ENCODE measurements at places on chromosomes 1 and 21.

GRCh38 chr1:51175278-51175677 is 60.8 kb upstream of the RNF11 start:
- DNase-seq, result no peak

DNA sequence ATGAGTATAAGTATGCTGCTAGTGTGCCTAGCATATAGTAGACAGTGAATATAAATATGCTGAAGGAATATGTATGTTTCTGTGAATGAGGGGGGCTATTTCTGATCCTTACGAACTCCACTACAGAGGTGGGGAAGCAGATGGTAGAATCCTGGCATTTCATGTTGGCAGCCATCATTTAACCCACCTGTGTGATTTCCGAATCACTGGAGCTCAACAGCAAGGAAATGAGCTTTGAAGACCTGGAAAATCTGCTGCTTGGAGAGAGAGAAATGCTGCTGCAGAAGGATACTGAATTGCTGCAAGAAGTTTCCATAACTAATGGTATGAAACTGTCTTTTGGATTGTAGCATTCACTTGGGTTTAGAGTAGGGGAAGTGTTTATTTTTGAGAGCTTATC is 83.5 kb downstream of the RABGAP1L start:
- DNase-seq, result no peak

- no peak for DNase-seq
Measured at GRCh38 chr1:194342484-194343262, 1156.3 kb upstream of the B3GALT2 start.

DNA sequence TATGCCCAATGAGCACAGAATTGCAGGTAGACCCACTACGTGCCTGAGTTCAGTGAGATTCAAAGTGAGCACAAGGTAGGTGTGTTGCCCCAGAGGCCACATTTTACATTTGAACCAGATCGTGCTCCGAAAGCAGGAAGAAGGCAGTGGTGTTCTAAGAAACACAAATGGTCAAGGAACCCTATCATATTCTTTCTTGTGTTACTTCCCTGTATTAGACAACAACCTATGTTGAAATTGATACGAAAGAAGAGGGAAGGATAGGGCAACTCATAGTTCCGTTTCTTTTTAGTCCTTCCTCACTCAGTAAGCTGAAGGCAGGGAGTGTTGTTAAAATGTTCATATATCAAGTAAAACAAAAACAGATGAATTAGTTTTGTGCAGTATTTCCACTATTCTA is 33.9 kb downstream of the OLFML2B start:
- DNase-seq, result no peak

DNA sequence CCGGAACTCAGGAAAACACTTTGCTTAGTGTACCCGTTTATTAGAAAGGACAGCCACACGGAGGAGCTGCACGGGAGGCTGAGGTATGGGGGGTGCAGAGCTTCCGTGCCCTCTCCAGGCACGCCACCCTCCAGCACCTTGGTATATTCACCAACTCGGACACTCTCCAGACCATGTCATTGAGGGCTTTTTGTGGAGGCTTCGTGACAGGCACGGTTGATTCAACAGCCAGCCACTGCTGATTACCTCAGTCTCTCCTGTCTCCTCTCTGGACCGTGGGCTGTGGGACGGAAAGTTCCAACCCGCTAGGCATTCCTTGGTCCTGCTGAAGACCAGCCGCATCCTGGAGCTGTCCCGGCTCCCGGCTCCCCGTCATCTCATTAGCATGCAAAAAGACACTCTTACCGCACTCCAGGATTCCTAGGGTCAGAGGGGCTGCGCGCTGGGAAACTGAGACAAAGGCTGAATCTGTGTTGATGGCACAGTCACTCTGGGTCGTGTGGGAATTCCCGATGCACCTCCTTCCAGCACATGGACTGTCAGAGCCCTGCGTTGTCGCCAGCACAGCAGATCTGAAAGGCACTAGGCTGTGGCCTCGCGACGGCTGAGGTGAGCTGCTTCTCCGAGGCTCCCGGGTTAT is 65.6 kb downstream of the PRKCZ start:
- no peak for DNase-seq

GRCh38 chr1:210571356-210572284 is 242.9 kb downstream of the HHAT start:
- no peak for DNase-seq

Measured in A549 (cell line).